ENCODE measurements at places on chromosomes 5 and 9. TPM values are rescaled to one million over a fixed set of nuclear protein-coding genes. Genes with fewer than 3 reads are reported as not detected.

- no peak for DNase-seq
These were observed 21.9 kb downstream of the ASTN2 start for GRCh38 chr9:117392992-117393391.

GRCh38 chr9:80359941-80360881 is 788.4 kb downstream of the TLE4 start:
- no peak for DNase-seq

DNA sequence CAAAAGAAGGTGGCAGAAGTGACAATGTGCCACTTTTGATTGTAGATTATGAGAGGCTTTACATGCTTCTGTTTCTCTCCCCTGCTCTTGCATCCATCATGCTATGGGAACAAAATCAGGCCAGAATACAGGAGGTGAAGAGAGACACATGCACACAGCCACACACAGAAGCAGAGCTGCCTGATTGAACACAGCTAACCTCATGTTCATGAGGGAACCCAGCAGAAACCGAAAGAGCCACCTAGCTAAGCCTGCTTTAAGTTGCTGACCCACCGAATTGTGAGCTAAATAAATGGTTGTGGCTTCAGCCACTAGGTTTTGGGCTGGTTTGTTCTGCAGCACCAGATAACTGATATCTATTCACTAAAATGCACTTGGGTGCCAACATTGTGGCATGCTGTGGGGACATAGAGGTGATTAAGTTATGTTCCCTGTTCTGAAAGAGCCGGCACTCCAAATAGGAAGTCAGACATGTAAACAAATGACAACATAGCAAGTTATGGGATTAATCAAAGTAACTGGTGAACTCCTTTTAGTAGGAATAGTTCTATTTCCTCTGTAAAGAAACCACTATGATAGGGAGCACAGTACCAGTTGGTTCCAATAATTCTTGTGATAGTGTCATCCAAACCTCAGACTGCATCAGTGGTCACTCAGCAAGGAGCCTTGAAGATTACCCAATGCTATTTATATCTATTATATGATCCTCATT is 93.6 kb upstream of the TNC start:
- DNase-seq = no peak

- no peak for DNase-seq
These were observed 310.7 kb downstream of the PJA2 start for GRCh38 chr5:109099081-109099480.

GRCh38 chr9:96246267-96246671 is 55.7 kb downstream of the HSD17B3 start:
- DNase-seq = no peak

DNA sequence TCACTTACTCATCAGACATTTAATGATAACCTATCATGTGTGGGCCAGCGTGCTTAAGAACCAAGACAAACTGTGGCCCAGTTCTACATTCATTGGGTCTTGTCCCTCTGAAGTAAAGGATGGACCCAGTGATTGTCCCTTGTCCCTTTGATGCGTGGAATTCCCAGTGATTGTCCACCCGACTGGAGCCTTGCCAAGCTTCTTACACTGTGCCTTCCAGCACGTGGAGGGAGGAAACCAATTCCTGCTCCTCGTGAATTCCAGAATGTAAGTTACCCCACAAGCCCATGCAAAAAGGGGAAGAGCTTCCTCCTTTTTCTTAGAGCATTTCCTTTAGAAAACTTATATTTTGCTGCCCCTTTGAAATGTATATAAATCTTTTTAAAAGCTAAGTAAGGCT is 7.9 kb downstream of the CKMT2 start:
- no peak for DNase-seq

DNA sequence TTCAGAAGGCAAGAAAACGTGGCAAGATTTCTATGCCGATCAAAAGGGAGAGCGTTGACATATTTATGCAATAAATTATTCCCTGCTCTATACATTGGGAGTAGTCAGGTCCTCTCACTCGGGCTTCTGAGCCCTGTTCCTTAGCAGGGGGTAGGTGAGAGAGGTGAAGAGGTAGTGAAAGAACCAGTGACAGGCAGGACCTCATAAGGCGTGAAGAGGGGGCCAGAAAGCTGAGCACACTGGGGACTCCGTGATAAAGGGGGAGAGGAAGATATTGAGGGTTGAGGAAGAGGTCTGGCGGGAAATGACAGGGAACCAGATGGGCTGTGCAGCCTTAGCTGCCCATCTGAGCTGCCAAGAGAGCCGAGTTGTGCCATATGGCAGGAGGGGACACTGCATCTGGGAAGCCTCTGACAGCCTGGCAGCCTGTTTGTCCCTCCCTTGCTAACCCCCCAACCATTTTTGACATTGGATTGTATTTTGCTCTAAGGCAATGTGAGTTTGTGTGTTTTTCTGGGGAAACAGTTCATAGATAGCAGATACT is 782 bp upstream of the CDC20B start:
- DNase-seq = peak; percentile 32

DNA sequence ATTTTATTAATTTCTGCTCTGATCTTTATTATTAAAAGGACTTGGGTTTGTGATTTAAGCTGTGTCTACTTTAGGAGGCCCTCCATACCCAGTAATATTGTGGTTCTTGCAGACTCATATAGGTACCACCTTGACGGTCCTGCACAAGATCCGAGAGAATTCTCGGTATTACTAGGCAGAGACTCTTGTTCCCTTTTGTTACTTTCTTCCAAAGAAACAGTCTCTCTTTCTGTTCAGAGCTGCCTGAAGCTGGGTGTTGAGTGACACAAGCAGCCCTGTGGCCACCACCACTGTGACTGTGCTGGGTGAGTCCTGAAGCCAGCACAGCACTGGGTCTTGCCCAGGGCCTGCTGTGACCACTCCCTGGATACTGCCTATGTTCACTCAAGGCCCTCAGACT is 666.6 kb downstream of the SEMA5A start:
- DNase-seq = no peak

DNA sequence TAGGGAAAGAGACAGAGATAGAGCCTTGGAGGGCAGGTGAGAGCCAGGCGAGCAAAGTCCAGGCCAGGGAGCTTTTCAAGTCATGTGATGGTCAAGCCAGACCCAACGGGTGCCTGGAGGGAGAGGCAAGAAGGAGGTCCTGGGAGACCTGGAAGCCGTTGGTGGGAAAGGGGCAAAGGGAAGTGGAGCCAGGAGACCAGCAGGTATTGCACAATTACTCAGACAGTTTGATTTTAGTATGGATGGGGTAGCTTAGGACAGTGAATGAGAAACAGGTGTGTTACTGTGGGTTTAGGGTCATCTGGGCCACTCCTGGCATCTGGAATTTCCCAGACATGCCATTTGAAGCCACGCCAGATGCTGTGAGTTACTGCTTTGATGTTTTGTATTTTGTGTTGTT is 5.1 kb downstream of the SECISBP2 start:
- DNase-seq = no peak

Gene LIX1
- not detected for total RNA-seq

Gene ENTPD2
- total RNA-seq = not detected

- DNase-seq = no peak
These were observed 1237.8 kb upstream of the ACO1 start for GRCh38 chr9:31146485-31147166.

DNA sequence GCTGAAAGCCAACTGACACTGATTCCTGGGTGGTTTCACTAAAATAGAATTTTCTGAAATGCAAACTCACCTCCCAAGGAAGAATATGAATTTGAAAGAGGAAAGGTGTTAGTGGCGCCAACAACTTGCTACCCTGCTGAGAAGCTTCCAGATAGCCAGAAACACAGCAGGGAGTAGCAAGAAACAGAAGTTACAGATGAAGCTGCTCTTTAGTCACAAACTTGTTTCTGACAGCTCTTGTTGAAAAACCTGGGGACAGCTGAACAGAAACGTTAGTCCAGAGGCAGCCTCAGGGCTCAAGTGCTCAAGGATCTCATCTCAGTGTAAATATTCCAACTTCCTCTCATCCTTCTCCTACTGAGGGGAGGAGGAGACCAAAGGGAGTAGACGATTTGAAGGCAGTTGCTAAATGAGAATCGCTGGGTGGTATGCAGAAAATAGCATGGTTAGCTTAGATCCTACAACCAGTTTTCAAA is 184.1 kb downstream of the PDE4D start:
- DNase-seq = no peak

Gene PRSS3
- not detected for total RNA-seq

DNA sequence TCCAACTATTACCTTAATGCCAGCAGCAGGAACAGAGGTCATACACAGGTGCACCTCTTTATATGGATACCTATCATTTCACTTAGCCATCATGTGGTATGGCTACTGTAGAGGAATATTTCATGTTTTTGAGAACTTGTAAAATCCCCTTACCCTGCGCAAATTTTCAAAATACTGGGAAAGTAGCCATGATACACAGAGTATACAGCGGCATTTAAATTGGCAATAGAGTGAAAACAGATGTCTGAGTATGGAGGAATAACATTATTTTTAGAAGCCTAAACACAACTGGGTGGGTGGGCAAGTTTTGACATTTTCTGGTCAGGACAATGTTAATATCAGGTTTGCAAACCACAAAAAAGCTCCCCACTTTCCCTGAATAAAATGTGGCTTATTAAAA is 109.5 kb downstream of the SMIM23 start:
- DNase-seq = no peak

DNA sequence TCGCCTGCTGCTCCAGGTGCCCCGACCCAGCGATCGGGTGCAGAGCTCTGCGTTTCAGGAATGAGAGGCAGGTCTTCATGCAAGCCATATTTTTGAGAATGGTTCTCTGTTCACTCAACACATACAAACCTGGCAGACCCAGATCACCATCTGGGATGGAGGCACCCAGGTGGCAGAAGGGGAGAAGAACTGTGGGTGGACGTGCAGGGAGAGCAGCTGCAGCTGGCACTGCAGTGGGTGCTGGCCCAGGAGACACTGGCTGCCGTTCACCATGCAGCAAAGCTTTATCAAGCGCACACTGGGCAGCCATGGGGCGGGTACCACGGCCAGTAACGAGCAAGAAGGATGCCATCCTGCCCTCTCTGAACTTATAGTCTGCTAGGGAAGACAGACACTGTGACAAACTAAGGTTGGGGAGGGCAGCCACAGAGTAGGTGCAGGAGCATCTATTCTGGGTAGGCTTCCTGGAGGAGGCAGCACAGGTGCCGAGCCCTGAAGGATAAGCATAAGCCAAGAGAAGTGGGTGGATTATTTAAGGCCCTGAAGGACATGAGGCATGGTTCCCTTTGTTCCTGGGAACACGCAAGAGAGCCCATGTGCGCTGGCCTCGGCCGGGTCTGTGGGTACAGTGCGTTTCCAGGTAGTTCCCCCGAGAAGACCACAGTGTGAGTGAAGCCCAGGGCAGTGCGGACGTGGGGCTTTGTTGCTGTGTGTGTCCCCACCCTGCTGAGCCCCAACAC is 46.2 kb upstream of the FCN2 start:
- DNase-seq = no peak

DNA sequence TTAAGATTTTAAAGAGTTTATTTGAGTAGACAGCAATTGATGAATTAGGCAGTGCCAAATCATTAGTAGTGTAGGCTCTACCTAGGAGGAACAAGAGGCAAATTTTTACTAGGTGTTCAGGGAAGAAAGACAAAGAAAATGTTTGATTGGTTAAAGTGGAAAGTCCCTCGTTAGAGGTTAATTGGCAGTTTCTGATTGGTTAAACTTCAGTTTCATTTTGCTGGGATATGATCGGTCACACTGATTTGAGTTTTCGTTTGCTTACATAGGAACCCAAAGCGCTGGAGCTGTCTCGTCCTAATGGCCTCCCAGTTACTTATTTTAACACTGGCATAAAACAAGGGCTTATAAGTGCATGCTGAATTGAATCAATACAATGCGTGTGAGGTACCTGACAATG is 15.1 kb downstream of the DMAC1 start:
- no peak for DNase-seq

Gene RCL1
- 15.1 TPM for total RNA-seq

Gene TMOD1
- total RNA-seq = 1.1 TPM

GRCh38 chr5:80234116-80234948 is 21.5 kb downstream of the SERINC5 start:
- no peak for DNase-seq

- DNase-seq = no peak
These were observed 26.7 kb upstream of the ECM2 start for GRCh38 chr9:92562461-92562967.

Measured in activated naive CD8-positive, alpha-beta T cell treated with anti-CD3 and anti-CD28 coated beads, Interleukin-2, amount 10 ng/mL, durations not matched to agents 7 days and 5 days (primary cell).